Activated T-cell treated with anti-CD3 and anti-CD28 coated beads, Interleukin-2, amount 50 U/mL, for 72 hours (primary cell): ENCODE measurements at places on chromosomes 7 and 10. TPM values are rescaled to one million over a fixed set of nuclear protein-coding genes. Genes with fewer than 3 reads are reported as not detected.

- peak; percentile 25 for DNase-seq
These were observed 947 bp downstream of the HOXA3 start for GRCh38 chr7:27151341-27151930.

Gene IFIT1B
- total RNA-seq: not detected

Gene AIFM2
- total RNA-seq: 6.4 TPM

Gene SPDYE2B
- total RNA-seq: not detected

- no peak for DNase-seq
These were observed 228.2 kb downstream of the ATRNL1 start for GRCh38 chr10:115321360-115321759.

Gene SPAG6
- total RNA-seq: 0.37 TPM
